Progenitor cell of endocrine pancreas (in vitro differentiated cells): ENCODE measurements at places on chromosomes 1 and 21.

DNA sequence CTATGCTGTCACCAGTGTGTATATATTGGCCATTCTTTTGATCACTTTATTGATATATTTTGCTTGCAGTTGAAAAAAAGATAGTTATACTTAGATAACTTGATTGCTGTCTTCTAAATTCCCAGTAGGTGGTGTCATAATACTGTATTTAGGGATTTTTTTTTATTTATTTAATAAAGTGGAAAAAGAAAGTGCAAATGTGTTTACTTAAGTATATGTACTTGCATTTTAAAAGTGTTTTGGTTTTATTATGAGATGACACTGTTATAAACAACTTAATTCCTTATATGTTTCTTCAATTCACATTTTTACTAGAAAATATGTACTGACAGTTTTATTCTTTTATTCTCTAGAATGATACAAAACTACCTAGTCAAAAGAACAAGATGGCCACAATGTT, 164.8 kb downstream of the USP25 start:
- DNase-seq, result no peak

GRCh38 chr1:217211486-217211885, 419.4 kb downstream of the GPATCH2 start:
- no peak for DNase-seq

DNA sequence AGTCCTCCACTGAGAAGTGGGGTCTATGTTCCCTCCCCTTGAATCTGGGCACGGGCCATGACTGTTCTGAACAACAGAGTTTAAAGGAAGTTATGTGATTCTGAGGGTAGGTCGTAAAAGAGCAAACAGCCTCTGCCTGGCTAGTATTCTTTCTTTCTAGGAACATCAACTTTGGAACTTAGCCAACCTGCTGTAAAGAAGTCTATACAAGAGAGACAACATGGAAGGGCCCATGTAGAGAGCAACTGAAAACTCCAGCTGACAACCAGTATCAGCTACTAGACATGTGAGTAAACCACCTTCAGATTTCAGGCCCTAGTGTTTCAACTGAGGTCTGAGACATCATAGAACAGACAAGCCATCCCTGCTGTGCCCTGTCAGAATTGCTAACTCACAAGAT, 7.5 kb downstream of the SELENOF start:
- no peak for DNase-seq

GRCh38 chr1:63189677-63190076, 132.7 kb upstream of the FOXD3 start:
- no peak for DNase-seq

DNA sequence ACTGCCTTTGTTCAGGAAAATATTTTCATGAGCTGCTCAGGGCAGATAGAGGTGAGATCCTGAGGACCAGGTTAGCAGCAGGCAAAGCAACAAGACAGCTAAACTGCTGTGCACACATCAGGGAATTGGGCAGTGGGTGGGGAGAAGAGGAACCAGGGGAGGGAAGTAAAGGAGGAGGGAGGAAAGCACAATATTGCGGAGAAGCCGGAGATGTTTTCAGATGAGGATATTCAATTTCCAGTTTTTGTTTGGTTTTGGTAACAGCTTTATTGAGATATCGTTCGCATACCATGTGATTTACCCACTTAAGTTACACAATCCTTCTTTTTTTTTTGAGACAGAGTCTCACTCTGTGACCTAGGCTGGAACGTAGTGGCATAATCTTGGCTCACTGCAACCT, 34.5 kb downstream of the EPHA10 start:
- no peak for DNase-seq

GRCh38 chr1:207218512-207219362, 102.7 kb upstream of the CD55 start:
- no peak for DNase-seq

DNA sequence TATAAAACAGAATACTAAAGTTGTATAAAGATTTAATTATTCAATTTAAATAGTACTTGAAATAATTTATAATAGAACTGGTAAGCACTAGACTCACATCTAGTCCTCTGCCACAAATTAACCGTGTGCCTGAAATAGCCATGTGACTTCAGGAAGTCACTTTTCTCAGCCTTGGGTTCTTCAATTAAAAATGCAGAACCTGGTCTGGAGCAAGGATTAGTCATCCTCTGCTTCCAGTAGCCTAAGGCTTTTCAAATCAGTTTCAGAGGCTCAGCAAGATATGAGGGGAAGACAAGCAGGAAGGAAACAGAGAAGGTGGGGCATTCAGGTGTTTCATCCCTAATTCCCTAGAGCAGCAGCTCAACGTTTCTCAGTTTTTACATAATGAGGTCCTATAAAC, 23.0 kb downstream of the DPH5 start:
- no peak for DNase-seq
